ENCODE measurements at places on chromosomes 4 and X. TPM values are rescaled to one million over a fixed set of nuclear protein-coding genes. Genes with fewer than 3 reads are reported as not detected.

The SEC24D gene
- total RNA-seq, result 27.3 TPM

The SLITRK2 gene
- total RNA-seq, result not detected

The LARP1B gene
- 17.4 TPM for total RNA-seq

DNA sequence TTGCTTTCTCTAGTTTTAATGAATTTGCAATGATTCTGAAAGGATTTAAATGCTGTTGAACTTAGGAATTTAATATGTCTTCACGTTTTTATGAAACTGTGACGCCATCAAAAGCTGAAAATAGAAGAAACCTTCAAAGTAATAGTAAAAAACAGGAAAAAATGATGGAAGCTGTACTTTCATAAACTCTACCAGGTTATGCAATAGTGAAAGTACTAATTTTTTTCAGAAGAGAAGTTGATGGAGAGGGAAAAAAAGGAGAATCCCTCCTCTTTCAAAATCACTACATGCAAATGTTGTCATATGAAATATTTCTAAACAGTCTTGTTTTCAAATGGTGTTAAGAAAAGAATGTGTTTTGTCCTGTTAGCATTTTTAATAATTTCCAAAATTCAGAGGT, 73.6 kb downstream of the ZNF330 start:
- DNase-seq, result no peak

DNA sequence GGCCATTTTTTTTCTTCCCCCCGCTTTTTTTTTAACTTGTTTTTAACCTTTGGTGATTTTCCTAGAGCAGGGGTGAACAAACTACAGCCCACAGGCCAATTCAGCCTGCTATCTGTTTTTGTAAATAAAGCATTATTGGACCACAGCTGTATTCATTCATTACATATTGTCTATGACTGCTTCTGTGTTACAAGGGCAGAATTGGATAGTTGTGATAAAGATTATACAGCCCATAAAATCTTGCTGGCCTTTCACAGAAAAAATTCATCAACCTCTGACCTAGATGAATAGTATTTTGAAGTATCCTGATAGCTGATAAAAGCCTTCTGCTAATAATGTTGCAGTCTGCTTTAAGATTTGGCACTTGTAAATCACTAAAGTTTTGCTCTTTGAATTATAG, 63.4 kb downstream of the SMAD1 start:
- DNase-seq, result no peak

GRCh38 chrX:152918707-152919106, 20.8 kb downstream of the ZNF185 start:
- no peak for DNase-seq

GRCh38 chr4:37486166-37486565, 200.0 kb downstream of the RELL1 start:
- DNase-seq, result no peak

Data from Calu3 (cell line).